ENCODE measurements at places on chromosomes 4 and X.

DNA sequence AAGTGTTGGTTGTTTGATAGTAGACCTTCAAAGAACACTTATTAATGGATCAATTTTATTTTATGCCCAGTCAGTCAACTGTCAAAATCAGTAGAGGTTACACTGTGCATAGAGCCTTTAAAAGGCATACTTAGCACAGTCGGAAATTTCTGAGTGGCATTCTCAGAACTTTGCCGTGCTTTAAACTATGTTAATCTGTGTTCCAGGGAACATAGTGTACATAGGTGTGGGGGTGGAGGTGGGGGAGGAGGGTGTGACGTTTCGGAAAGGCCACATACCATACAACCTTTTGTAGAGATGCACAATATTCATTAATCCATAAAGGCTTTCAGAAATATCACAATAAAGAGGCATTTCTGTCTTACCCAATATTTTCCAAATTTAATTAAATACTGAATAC, 75.8 kb downstream of the RS1 start:
- no peak for DNase-seq

DNA sequence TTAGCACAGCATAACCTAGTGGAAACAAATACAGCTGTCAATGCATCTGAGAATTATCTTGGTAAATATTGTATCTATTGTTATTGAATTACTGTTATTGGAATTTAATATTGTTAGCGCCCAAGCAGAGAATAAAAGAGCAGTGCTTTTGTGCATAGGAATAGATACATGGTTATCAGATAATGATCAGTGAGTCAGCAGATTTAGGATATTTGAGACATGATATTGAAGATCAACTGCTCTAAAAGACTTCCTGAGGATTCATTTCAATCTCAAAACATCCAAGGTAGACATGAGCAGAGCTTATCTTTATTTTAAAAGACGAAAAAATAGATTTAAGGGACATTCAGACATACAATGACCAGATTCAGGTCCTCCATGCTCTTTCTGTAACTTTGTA, 10.6 kb upstream of the H2AZ1 start:
- DNase-seq, result no peak

GRCh38 chr4:76950052-76950955, 752 bp downstream of the SEPTIN11 start:
- DNase-seq, result peak; percentile 26

DNA sequence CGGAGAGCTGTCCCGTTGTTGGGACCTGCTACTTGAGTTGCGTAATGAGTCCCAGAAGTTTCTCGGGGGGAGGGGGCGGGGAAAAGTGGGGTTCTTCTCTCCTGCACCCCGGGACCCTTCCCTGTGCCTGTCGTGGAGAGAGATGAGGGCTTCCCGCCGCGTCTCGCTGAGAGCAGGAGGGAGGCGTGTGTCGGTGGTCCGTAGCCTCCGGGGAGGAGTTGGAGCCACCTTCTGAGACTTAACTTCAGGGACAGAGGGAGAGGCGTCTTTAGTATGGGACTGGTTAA, 698 bp downstream of the AFF1 start:
- DNase-seq, result no peak

- DNase-seq, result no peak
Measured at GRCh38 chr4:31194823-31195222, 474.7 kb downstream of the PCDH7 start.

- DNase-seq, result no peak
Measured at GRCh38 chr4:63937961-63938360, 471.3 kb downstream of the TECRL start.

DNA sequence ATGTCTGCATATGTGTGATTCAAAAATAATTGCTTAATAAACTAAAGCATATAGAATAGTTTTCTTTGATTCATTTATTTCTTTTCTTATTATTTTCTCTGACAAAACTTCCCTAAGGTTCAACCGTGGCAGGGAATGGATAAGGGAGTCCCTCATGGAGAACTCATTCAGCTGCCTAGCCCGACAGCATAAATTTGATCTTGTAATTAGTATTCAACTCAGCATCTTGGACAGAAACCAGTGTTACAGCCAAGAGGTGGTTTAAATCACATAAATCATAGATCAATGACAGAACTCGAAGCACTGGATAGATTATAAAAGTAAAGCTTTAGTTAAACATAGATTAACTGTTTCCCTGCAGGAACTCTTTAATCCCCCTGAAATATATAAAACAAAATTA, 174.3 kb upstream of the POU3F4 start:
- no peak for DNase-seq

DNA sequence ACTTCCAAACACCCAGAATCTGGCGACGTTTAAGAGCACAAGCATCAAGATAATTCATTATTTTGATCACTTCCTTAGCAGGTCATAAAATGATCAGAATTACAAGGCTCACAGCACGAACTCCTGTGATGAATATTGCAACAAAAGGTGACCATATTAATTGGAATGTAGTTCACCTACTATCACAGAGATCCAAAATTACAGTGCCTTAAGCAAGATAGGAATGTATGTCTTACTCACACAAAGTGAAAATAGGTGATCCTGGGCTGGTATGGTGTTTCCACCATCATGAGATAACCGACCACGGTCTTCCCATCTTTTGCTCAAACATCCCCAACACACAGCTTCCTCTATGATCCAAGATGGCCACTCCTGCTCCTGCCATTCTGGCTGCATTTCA, 131.2 kb downstream of the SCFD2 start:
- DNase-seq, result no peak

- no peak for DNase-seq
Measured at GRCh38 chrX:54024350-54024749, 19.9 kb downstream of the PHF8 start.

GRCh38 chrX:100969408-100969807, at the start of gene ARL13A:
TSS of gene ARL13A (plus strand) at chrX:100969708. CDS start at chrX:100973690, 3,982 bp downstream.
- no peak for DNase-seq
